ENCODE measurements at places on chromosomes 2 and 18.

DNA sequence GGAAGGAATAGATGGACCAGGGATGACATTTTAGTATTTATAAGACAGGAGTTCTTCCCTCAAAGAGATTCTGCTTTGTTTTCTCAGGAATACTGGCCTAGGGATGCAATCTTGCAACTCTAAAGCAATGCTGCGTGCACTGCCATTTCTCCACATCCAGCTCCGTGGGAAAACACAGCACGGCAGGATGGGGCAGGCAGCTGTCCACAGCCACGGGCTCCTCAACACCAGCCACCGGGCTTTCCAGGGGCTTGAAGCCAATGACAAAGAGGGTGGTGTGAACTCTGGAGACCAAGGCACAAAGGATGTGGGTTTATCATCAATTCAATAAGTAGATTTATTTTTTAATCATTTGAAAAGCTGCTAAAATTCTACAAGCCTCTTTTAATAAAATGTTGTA, 49.3 kb downstream of the CABYR start:
- H3K36me3 ChIP-seq = peaks cover 4% of the 10 kb centered on the region
- no peaks in the 10 kb centered on the region for H3K4me1 ChIP-seq
- DNase-seq = no peak
- H3K4me3 ChIP-seq = no peak overlapping the region

DNA sequence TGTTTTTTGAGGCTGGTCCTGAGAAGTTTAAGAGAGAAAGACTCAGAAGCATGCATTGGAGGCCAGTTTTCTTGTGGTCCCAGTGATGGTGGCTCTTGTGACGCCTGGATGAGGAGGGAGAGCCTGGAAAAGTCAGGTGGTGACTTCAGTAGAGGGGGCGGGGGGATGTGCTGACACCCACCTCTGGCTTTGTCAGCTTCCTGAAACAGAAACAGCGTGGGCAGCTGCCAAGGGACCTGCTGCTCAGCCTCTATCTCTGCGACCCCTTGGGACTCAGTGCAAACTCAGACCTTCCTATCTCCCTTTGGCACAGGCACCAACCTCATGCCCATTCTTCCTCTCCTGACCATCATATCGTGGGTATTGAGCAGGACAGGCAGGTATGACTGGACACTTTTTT, 6.4 kb downstream of the TGFBRAP1 start:
- no peak for DNase-seq
- no peak overlapping the region for H3K4me3 ChIP-seq
- no peak overlapping the region for H3K27ac ChIP-seq
- no peaks in the 10 kb centered on the region for H3K36me3 ChIP-seq

DNA sequence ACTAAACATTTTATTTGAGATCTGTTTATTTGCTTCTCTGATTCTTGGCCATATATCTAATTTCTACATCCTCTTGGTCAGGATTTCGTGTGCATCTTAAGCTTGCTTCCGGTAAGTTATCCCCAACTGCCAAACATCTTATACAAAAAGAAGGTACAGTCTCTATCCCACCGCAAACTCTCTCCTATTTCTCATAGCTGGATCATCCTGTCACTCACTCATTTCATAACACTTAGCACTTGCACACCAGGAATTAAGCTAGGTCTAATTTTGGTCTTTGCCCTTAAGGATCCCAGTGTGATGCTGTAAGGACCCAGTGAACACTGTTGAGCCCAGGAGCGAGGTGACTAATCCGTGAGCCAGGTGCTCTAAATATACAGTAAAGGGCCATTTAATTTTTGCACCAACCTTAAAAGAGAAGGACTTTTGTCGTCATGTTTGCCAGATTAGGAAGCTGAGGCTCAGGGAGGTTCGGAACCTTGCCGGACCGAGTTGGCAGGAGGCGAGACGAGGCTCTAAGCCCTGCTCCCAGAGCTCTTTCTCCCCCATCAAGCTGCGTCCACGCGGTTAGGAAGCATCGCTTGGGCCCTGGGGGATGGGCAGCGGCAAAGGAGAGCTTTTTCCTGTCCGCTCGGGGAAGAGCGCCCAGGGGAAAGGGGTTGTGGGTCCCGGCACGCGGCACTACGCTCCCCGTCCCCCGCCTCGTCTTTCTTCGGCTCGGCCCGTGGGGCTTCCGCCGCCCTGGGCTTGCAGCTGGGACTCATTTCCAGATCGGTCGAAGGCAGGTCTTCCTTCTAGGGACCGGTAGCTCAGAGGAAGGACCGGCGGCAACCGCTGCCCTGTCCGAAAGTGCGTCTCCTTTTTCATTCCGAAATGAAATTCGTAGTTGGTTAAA, 4.1 kb upstream of the ITPRIPL1 start:
- H3K4me3 ChIP-seq = peak overlapping the region; percentile 65
- no peak for DNase-seq
- peaks cover 24% of the 10 kb centered on the region for H3K27me3 ChIP-seq
- H3K4me1 ChIP-seq = peaks cover 33% of the 10 kb centered on the region
- H3K27ac ChIP-seq = peak overlapping the region; percentile 10

GRCh38 chr18:69898241-69898861, 49.3 kb downstream of the CD226 start:
- H3K27me3 ChIP-seq = no peaks in the 10 kb centered on the region
- H3K27ac ChIP-seq = no peak overlapping the region
- no peak for DNase-seq
- H3K36me3 ChIP-seq = no peaks in the 10 kb centered on the region

- H3K4me3 ChIP-seq = no peak overlapping the region
- no peaks in the 10 kb centered on the region for H3K4me1 ChIP-seq
- H3K36me3 ChIP-seq = no peaks in the 10 kb centered on the region
- H3K27me3 ChIP-seq = no peaks in the 10 kb centered on the region
Observed at GRCh38 chr18:8455661-8456614, 153.3 kb upstream of the RAB12 start.

- DNase-seq = no peak
- H3K36me3 ChIP-seq = no peaks in the 10 kb centered on the region
- H3K27me3 ChIP-seq = no peaks in the 10 kb centered on the region
- H3K27ac ChIP-seq = no peak overlapping the region
- peaks cover 3% of the 10 kb centered on the region for H3K4me1 ChIP-seq
Observed at GRCh38 chr2:64792300-64792699, 138.6 kb upstream of the SERTAD2 start.

GRCh38 chr2:29733965-29734364, 187.4 kb downstream of the ALK start:
- DNase-seq = no peak
- H3K27me3 ChIP-seq = no peaks in the 10 kb centered on the region
- no peak overlapping the region for H3K4me3 ChIP-seq
- H3K36me3 ChIP-seq = no peaks in the 10 kb centered on the region
- peaks cover 3% of the 10 kb centered on the region for H3K4me1 ChIP-seq

GRCh38 chr2:10258726-10259125, 44.0 kb upstream of the HPCAL1 start:
- no peaks in the 10 kb centered on the region for H3K4me1 ChIP-seq
- no peak overlapping the region for H3K27ac ChIP-seq
- H3K4me3 ChIP-seq = no peak overlapping the region
- H3K36me3 ChIP-seq = no peaks in the 10 kb centered on the region
- H3K27me3 ChIP-seq = no peaks in the 10 kb centered on the region
- no peak for DNase-seq

- H3K27ac ChIP-seq = peak overlapping the region; percentile 61
- H3K4me3 ChIP-seq = no peak overlapping the region
- DNase-seq = no peak
- no peaks in the 10 kb centered on the region for H3K27me3 ChIP-seq
- peaks cover 25% of the 10 kb centered on the region for H3K4me1 ChIP-seq
- no peaks in the 10 kb centered on the region for H3K36me3 ChIP-seq
Observed at GRCh38 chr2:240374085-240374907, 61.2 kb upstream of the GPC1 start.

DNA sequence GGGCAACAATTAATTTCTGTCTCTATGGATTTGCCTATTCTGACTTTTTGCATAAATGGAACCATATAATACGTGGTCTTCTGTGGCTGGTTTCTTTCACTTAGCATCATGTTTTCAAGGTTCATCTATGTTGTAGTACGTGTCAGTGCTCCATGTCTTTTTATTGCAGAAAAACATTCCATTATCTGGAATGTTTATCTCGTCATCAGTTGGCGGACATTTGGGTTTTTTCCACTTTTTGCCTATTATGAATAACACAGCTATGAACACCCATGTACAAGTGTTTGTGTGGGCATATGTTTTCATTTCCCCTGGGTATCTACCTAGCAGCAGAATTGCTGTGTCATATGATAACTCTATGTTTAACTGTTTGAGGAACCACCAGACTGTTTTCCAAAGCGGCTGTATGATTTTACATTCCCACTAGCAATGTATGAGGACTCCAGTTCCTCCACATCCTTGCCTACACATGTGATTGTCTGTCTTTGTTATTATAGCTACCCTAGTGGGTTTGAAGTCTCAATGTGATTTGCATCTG, 49.9 kb downstream of the MYO7B start:
- no peak overlapping the region for H3K4me3 ChIP-seq
- no peak for DNase-seq
- no peaks in the 10 kb centered on the region for H3K36me3 ChIP-seq
- no peaks in the 10 kb centered on the region for H3K4me1 ChIP-seq
- H3K27ac ChIP-seq = no peak overlapping the region

DNA sequence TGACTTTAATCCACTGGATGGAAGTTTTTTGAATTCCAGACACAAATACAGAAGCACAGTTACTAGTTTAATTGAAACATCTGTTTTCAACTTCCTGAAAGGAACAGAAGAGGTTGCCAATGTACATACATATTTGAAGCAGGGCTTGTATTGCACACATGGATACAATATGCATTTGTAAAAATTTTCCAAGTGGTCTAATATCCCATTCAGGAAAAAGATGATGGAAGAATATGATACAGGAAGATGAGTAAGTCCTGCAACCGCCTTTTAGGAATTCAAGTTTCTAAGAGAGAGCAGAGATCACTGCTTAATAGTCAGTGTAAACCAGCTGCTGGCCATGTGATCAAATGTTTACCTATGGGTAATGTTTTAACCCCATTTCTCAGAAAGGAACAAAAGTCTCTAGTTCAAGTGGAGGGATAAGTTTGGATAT, 265.4 kb downstream of the TRIB2 start:
- no peak for DNase-seq
- H3K27ac ChIP-seq = no peak overlapping the region
- H3K27me3 ChIP-seq = no peaks in the 10 kb centered on the region

DNA sequence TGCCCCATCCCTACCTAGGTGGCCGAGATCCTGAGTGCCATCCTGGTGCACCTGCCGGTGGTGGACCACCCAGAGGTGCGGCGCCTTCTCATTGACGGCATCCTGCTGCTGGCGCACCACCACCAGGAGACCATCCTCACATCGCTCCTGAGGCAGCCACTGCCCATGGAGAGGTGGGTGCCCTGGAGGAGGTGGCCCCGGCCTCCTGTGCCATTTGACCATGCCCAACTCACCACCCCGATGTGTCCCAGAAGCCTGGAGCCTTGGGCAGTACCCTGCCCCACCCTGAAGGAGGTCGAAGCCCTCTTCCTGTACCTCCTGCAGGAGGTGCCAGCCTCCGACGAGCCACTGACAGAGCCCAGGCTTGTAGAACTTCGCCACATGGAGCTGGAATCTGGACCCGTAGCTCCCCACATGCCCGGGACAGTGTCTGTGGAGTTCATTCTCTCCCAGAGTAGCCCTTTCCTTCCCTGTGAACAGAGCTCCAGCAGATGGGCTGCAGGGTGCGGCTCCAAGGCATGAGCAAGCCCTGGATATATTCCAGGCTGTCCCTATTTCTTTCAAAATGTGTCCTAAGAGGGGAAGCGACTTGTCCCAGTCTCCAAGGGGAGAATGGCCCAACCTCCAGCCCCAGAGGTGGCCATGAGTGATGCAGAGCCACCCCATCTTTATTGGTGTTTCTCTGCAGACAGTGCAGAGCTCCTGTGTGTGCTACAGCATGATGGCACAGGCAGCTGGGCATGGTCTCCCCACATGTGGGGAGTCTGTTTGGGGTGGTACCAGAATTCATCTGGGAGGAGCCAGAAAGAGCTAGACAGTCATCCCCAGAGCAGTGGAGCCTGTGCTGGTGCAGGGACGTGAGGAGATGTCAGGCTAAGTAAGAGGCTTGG, 34.2 kb downstream of the HJURP start:
- H3K36me3 ChIP-seq = no peaks in the 10 kb centered on the region
- no peaks in the 10 kb centered on the region for H3K27me3 ChIP-seq
- H3K27ac ChIP-seq = no peak overlapping the region

DNA sequence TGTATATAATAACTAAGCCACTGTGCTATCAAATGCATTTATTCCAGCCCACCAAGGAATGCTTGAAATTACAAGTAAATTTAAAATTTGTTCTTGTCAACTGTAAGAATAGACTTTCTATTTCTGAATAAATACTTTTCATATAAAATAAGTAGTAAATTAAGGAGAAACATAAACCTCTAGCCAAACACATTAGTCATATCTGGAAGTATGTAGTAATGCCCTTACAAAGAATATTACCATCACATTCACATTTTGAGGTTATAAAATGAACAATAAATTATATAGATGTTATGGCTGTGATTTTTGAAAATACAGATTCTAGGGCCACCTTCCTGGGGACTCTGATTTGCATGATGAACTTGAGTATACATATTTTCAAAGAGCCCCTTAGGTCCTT, 54.7 kb downstream of the SERPINB7 start:
- no peak overlapping the region for H3K4me3 ChIP-seq
- no peaks in the 10 kb centered on the region for H3K36me3 ChIP-seq
- no peaks in the 10 kb centered on the region for H3K27me3 ChIP-seq
- H3K27ac ChIP-seq = no peak overlapping the region
- H3K4me1 ChIP-seq = no peaks in the 10 kb centered on the region
- no peak for DNase-seq

DNA sequence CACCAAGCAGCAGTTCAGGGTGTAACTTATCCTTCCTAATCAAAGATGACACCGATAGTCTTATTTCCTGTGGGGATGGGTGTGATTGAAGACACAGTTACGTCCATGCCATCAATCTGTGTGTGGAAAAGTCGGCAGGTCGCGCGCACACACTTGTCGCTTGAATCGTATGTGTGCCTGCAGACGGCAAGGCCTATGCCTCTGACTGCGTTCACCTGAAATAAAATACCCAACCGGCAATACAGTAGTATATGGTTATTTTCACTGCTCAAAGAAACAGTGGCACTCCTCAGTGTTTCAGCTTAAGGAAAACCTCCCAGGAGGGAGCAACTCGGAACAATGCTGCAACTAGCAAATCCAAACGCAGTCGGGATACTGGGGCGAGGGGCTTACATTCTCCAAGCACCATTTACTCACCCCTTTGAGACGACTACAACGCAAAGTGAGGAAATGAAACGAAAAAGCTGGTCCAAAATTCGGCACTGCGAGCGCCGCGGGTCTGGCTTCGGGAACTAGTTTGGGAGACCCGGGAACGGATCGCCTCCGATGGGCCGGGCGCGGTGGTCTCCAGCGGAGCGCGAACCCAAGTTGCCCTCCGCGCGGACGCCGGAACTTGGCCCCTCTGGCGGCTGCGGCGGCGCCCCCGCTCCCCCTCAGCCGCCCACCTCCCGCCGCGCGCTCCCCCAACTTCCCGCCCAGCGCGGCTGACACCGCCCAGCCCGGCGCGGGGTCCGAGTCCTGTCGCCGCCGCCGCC, 675 bp downstream of the PRKD3 start:
- peak overlapping the region; percentile 82 for H3K4me3 ChIP-seq
- DNase-seq = peak; percentile 68
- H3K36me3 ChIP-seq = no peaks in the 10 kb centered on the region
- no peaks in the 10 kb centered on the region for H3K27me3 ChIP-seq
- H3K27ac ChIP-seq = peak overlapping the region; percentile 93

GRCh38 chr2:158716121-158716791, 78.9 kb upstream of the DAPL1 start:
- peak overlapping the region; percentile 71 for H3K27ac ChIP-seq
- no peaks in the 10 kb centered on the region for H3K36me3 ChIP-seq
- no peaks in the 10 kb centered on the region for H3K27me3 ChIP-seq
- DNase-seq = no peak

- no peaks in the 10 kb centered on the region for H3K36me3 ChIP-seq
- no peaks in the 10 kb centered on the region for H3K4me1 ChIP-seq
- H3K4me3 ChIP-seq = no peak overlapping the region
- no peaks in the 10 kb centered on the region for H3K27me3 ChIP-seq
- DNase-seq = no peak
Observed at GRCh38 chr18:40133253-40133652, 1821.8 kb upstream of the PIK3C3 start.
